MM.1S (cell line): ENCODE measurements at places on chromosomes 5 and 9.

- H3K27ac ChIP-seq = no peak overlapping the region; the same call in 1 of the 2 replicates
- no peaks in the 10 kb centered on the region for H3K27me3 ChIP-seq
- H3K36me3 ChIP-seq = no peaks in the 10 kb centered on the region
- no peak overlapping the region for H3K4me3 ChIP-seq
- no peak for DNase-seq
- H3K4me1 ChIP-seq = peaks cover 49% of the 10 kb centered on the region
These were observed 45.7 kb downstream of the PPARGC1B start for GRCh38 chr5:149775785-149776184.

GRCh38 chr9:111094433-111094924, 56.2 kb upstream of the LPAR1 start:
- no peak overlapping the region for H3K4me3 ChIP-seq
- H3K36me3 ChIP-seq = no peaks in the 10 kb centered on the region
- no peaks in the 10 kb centered on the region for H3K27me3 ChIP-seq
- no peak overlapping the region for H3K27ac ChIP-seq
- no peak for DNase-seq

DNA sequence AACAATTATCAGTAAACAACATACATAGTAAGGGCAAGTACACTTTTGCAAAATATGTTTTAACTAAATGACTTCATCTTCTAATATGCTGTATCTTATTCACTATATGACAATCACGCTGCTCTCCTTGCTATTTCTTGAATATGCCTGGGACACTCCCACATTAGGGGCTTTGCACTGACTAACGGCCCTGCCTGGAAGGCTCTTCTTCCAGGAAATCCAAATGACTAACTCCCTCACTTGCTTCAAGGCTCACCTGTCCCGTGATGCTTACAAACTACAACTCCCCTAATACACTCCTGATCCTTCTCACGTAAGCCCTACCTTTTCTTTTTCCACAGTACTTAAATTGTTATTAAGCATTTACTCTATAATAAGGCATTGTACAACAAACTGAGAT, 10.6 kb downstream of the ERP44 start:
- H3K27me3 ChIP-seq = no peaks in the 10 kb centered on the region
- H3K36me3 ChIP-seq = no peaks in the 10 kb centered on the region
- DNase-seq = no peak
- peaks cover 17% of the 10 kb centered on the region for H3K4me1 ChIP-seq
- H3K27ac ChIP-seq = no peak overlapping the region
- H3K4me3 ChIP-seq = no peak overlapping the region

DNA sequence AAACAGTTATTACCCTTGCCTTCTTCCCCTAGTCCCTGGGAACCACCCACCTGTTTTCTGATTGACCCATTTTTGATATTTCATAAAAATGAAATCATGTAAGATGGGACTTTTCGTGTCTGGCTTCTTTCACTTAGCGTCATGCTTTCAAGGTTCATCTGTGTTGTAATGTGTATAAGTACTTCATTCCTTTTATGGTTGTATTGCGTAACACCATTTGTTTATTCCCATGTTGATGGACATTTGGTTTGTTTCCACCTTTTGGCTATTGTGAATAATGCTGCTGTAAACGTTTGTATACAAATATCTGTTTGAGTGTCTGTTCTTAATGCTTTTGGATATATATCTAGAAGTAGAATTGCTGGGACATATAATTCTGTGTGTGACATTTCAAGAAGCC, 650.1 kb upstream of the COX7C start:
- no peaks in the 10 kb centered on the region for H3K4me1 ChIP-seq
- H3K4me3 ChIP-seq = no peak overlapping the region
- no peak overlapping the region for H3K27ac ChIP-seq
- H3K27me3 ChIP-seq = no peaks in the 10 kb centered on the region
- no peaks in the 10 kb centered on the region for H3K36me3 ChIP-seq

GRCh38 chr9:133960568-133961129, 31.5 kb downstream of the VAV2 start:
- no peaks in the 10 kb centered on the region for H3K4me1 ChIP-seq
- H3K4me3 ChIP-seq = no peak overlapping the region
- no peak overlapping the region for H3K27ac ChIP-seq
- peaks cover 55% of the 10 kb centered on the region for H3K27me3 ChIP-seq

GRCh38 chr5:74640954-74641734, 616 bp upstream of the ENC1 start:
- DNase-seq = peak; percentile 81
- H3K27me3 ChIP-seq = no peaks in the 10 kb centered on the region
- peaks cover 14% of the 10 kb centered on the region for H3K4me1 ChIP-seq
- no peaks in the 10 kb centered on the region for H3K36me3 ChIP-seq
- H3K4me3 ChIP-seq = peak overlapping the region; percentile 79

GRCh38 chr5:95895771-95896170, 65.9 kb downstream of the ELL2 start:
- no peak overlapping the region for H3K27ac ChIP-seq
- no peak for DNase-seq
- no peaks in the 10 kb centered on the region for H3K27me3 ChIP-seq
- H3K4me3 ChIP-seq = no peak overlapping the region
- H3K4me1 ChIP-seq = no peaks in the 10 kb centered on the region

GRCh38 chr5:131747180-131748105, 49.4 kb downstream of the FNIP1 start:
- H3K27ac ChIP-seq = no peak overlapping the region
- no peak overlapping the region for H3K4me3 ChIP-seq
- H3K36me3 ChIP-seq = no peaks in the 10 kb centered on the region
- no peak for DNase-seq

DNA sequence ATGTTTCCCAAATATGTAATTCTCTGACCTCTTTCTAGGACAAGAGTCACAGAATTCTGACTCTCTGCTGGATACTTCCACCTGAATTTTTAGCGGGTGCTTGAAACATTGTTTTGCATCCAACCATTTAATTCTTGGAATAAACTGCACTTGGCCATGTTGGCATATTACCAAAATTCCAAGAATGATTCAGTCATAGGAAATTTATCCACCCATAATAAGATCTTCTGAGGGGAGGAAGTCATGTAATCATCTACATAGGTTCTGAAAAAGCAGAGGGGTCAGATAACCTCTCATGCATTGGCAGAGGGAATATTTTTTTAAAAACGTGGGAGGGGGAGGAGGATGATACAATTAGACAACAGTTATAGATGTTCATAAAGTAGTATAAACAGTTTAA, 156.9 kb downstream of the PAM start:
- no peaks in the 10 kb centered on the region for H3K27me3 ChIP-seq
- no peaks in the 10 kb centered on the region for H3K36me3 ChIP-seq

DNA sequence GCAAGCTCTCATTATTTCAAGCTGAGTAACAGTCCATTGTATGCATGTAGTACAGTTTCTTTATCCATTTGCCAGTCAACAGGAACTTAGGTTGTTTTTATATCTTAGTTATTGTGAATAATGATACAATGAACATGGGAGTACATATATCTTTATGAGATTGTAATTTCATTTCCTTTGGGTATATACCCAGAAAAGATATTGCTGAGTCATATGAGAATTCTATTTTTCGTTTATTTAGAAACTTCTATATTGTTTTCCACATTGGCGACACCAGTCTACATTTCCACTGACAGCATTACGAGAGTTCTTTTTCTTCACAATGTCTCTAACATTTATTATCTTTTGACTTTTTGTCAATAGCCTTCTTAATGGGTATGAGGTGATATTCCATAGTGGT, 477.8 kb upstream of the PAPPA start:
- no peak overlapping the region for H3K27ac ChIP-seq
- no peaks in the 10 kb centered on the region for H3K36me3 ChIP-seq
- DNase-seq = no peak
- no peaks in the 10 kb centered on the region for H3K27me3 ChIP-seq
- no peaks in the 10 kb centered on the region for H3K4me1 ChIP-seq

DNA sequence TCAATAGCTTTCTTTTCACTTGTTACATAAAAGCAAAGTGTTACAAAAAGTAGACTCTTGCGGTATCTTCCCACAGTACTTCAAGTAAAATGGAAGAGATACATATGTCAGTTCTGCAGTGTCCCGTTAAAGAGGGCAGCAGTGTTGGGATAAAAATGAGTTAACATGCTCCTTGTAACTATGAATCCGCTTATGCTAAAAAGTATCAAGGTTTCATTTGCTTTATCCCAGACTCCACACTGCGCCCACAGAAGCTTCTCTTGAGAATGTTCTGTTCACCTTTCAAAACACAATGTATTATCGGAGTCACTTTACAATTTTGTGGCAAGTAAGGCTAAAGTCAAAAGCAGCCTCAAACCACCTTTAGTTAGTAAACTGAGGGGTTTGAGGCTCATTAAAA, 790 bp downstream of the PTAR1 start:
- H3K36me3 ChIP-seq = no peaks in the 10 kb centered on the region
- peak overlapping the region; percentile 91; the same call in 1 of the 2 replicates for H3K27ac ChIP-seq
- H3K27me3 ChIP-seq = no peaks in the 10 kb centered on the region
- peak overlapping the region; percentile 74 for H3K4me3 ChIP-seq
- peaks cover 8% of the 10 kb centered on the region; the same call in 1 of the 2 replicates for H3K4me1 ChIP-seq
- no peak for DNase-seq

DNA sequence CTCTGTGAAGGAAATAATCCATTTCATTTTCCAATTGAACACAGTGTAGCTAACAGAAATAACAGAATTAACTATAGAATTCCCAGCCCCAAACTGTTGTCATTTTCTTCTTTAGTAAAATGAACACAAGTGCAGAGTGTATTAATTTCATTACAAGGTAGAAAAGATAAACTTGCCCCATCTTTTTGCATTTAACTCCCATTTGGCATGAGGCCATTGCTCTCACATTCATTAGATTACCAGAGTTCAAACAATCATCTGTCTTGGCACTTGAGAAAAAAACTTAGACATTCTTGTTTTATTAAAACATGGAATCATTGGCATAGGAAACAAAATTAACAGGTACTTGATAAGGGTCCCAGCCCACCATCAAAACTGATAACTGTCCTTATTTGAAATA, 821.5 kb upstream of the C9orf72 start:
- no peaks in the 10 kb centered on the region for H3K36me3 ChIP-seq
- no peaks in the 10 kb centered on the region for H3K27me3 ChIP-seq
- H3K4me3 ChIP-seq = no peak overlapping the region
- H3K27ac ChIP-seq = no peak overlapping the region
- no peaks in the 10 kb centered on the region for H3K4me1 ChIP-seq

GRCh38 chr5:59209758-59210359, 627.0 kb downstream of the RAB3C start:
- H3K27me3 ChIP-seq = no peaks in the 10 kb centered on the region
- H3K4me1 ChIP-seq = no peaks in the 10 kb centered on the region
- no peak overlapping the region for H3K27ac ChIP-seq

DNA sequence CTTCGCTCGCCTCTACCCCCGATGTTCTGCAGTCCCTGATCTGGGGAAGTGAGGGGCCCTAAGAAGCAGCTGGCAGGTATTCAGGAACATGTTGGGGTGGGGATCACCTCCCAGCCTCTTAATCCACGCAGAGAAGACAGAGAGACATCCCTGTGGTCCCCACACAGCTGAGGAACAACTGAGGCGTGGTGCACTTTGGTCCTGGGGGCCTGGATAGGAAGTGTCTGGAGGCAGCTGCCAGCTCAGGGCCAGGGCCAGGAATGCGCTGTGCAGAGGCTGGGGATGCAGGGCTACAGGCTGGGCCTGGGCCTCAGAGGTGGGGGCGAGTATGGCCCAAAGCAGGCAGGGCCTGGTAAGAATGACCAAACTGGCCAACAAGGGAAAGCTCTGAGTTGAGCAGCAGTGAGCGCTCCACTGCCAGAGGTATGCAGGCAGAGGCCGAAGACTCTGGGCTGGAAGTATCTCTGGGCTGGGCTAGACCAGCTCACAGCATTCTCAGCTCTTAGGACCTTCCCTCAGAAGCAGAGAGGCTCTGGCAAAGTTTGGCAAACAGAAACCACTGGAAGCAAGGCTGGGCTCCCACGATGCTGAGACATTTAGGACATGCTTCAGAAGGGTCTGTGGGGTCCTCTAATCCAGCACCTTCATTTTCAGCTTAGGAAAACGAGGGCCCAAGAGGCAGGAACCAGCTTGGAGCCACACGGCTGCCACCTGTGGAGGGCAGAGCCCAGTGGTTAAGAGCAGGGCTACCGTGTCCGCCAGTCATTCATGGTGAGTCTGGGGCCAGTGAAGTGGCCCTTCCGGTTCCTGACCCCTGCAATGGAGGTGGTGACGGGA, 174.4 kb downstream of the GAPVD1 start:
- H3K27ac ChIP-seq = no peak overlapping the region
- H3K36me3 ChIP-seq = no peaks in the 10 kb centered on the region
- no peak overlapping the region for H3K4me3 ChIP-seq
- H3K4me1 ChIP-seq = no peaks in the 10 kb centered on the region
- no peaks in the 10 kb centered on the region for H3K27me3 ChIP-seq

DNA sequence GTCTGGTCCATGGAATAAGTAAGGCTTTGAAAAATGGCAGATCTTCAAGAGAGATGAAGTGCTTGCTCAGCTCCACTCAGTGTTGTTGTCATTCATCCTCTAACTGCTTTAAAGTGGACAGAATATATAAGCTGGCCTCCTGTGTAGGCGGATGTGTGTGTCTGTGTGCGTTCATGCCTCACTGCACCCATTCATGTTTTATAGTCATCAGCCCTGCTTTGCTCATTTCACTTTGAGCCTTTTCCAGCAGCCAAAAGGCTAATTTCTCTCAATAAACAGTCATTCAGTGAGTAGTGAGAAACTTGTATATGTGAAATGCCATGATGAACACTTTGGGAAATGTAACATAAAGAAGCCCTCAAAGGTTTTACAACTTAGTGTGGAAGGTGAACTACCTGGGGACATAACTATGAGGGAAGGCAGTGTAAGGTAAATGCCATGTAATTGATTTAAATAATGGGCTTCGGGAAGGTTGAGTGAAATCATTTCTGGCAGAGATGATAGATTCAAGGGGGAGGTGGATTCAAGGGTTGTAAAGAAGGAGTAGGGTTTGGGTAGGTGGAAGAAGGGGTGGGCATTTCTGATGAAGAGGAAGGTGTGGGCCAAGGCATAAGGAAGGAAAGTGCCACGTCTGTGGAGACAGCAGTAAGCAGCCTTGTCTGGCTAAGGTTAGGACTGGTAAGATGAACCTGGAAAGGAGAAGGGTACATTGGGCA, 15.7 kb downstream of the TTC23L start:
- H3K4me1 ChIP-seq = no peaks in the 10 kb centered on the region
- DNase-seq = no peak
- H3K27ac ChIP-seq = no peak overlapping the region
- no peak overlapping the region for H3K4me3 ChIP-seq
- no peaks in the 10 kb centered on the region for H3K27me3 ChIP-seq
- H3K36me3 ChIP-seq = no peaks in the 10 kb centered on the region

GRCh38 chr5:42951293-42951840, 88.8 kb downstream of the ANXA2R start:
- no peaks in the 10 kb centered on the region for H3K27me3 ChIP-seq
- no peaks in the 10 kb centered on the region for H3K36me3 ChIP-seq

- H3K27me3 ChIP-seq = no peaks in the 10 kb centered on the region
- no peaks in the 10 kb centered on the region for H3K4me1 ChIP-seq
- no peak overlapping the region for H3K4me3 ChIP-seq
- peak; percentile 41 for DNase-seq
- H3K27ac ChIP-seq = no peak overlapping the region
These were observed 126.7 kb downstream of the SLC25A46 start for GRCh38 chr5:110865400-110866094.
